ENCODE measurements at places on chromosomes 2 and 18. TPM values are rescaled to one million over a fixed set of nuclear protein-coding genes. Genes with fewer than 3 reads are reported as not detected.

The SERPINB10 gene
- total RNA-seq = not detected

The ACVR1C gene
- 5.2 TPM for total RNA-seq

The SMAD2 gene
- total RNA-seq = 110 TPM

The TSHZ1 gene
- total RNA-seq = 28.2 TPM

The GCG gene
- total RNA-seq = not detected

The GPR39 gene
- not detected for total RNA-seq

DNA sequence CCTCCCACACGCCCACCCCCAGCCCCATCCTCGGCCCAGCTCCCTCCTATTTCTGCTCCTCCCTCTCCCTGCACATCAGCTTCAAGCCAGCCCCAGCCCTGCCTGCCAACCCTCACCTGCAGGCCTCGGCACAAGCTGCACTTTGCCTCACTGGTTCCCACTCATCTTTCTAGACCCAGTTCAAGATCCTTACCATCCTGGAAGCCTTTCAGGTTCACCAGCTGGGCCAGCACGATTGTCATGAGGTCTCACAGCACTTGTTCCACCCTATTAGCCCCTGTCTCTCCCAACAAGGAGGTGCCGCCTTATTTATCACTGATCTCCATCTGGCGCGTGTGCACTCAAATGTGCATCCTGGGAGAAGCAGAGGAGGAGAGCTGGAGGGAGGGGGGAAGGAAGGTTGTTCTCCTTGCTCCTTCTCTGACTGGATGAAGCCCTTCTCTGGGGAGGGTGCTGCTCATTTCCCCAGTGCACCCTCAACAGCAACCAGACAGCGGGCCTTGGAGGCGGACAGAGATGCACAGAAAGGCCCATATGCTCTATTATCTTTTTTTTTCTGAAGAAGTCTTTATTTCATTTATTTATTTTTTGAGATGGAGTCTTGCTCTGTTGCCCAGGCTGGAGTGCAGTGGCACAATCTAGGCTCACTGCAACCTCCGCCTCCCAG is 15.5 kb upstream of the BIN1 start:
- no peaks in the 10 kb centered on the region for H3K27me3 ChIP-seq
- no peak overlapping the region for H3K4me3 ChIP-seq
- H3K27ac ChIP-seq = no peak overlapping the region

- H3K36me3 ChIP-seq = no peaks in the 10 kb centered on the region
- no peaks in the 10 kb centered on the region for H3K27me3 ChIP-seq
- no peak overlapping the region for H3K4me3 ChIP-seq
- H3K4me1 ChIP-seq = no peaks in the 10 kb centered on the region
- DNase-seq = no peak
These were observed 176.0 kb downstream of the ACKR3 start for GRCh38 chr2:236745420-236746210.

GRCh38 chr2:236513956-236514355 is 55.7 kb upstream of the ACKR3 start:
- H3K36me3 ChIP-seq = no peaks in the 10 kb centered on the region
- no peak for DNase-seq
- H3K4me1 ChIP-seq = no peaks in the 10 kb centered on the region
- no peak overlapping the region for H3K27ac ChIP-seq

DNA sequence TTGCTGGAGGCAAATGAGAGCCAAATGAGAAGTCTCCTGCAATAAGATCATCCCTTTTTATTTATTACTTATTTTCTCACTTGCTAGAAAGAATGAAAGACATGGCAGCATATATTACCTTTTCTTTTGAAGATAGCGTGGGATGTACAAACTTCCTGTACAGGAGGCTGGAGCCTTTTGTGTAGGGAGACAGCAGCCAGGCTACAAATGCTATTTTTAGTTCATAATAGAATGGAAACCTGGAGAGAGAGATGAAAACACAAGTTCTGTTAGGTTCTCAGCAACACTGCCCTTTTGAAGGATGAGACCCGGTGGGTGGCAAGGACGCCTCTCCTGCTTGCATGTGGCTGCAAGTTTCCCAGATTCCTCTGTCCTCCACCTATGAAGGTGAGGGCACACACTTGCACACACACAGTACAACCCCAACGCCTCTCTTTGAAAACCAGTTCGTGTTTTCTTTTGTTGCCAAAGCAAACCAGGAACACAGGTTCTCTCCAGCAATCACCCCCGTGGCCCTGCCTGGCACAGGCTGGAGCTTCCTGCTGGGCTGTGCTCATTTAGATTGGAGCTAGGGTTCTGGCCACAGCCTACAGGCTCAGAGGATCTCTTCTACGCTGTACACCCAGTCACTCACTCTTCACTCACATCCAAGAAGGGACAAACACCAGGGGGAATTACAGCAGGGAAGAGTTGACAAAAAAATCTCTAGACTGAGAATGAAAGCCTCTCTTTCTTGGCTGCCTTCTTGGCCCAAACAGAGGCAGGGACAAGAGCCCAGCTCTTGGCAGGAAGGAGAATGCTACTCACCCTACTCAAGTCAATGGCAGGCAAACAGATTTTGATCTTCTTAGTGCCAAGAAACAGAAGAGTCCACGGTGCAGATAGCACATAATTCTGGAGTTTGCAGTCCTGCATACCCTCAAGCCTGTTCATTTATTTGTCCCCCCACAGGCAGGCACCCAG is 55.6 kb downstream of the MRPL35 start:
- no peaks in the 10 kb centered on the region for H3K36me3 ChIP-seq
- peaks cover 8% of the 10 kb centered on the region for H3K27me3 ChIP-seq
- no peak for DNase-seq
- no peak overlapping the region for H3K4me3 ChIP-seq
- no peaks in the 10 kb centered on the region for H3K4me1 ChIP-seq

DNA sequence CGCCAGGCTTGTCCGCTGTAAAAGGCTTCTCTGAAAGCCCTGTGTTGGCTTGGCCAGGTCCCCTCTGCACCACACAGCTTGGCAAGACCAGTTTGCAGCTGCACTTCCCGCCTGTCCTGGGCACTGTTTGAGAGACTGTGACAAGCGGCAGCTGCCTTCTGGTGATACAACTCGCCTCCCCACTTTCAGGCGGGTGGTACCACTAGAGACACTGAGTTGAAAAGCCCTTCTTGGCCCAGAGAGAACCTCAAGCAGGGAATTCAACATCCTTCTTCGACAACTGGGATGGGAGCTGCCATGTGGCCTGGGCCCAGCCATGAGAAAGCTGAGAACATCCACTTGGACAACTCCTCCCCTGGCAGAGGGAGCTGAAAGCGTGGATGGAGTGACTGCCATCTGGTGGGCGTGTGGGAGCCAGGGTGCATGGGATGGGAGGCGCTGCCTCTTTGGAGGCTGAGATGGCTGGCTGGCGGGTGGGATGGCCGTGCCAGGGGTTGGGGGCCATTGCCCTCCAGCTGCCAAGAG is 125.5 kb upstream of the REV1 start:
- H3K4me1 ChIP-seq = no peaks in the 10 kb centered on the region
- no peaks in the 10 kb centered on the region for H3K36me3 ChIP-seq
- no peaks in the 10 kb centered on the region for H3K27me3 ChIP-seq
- no peak for DNase-seq
- H3K27ac ChIP-seq = no peak overlapping the region

DNA sequence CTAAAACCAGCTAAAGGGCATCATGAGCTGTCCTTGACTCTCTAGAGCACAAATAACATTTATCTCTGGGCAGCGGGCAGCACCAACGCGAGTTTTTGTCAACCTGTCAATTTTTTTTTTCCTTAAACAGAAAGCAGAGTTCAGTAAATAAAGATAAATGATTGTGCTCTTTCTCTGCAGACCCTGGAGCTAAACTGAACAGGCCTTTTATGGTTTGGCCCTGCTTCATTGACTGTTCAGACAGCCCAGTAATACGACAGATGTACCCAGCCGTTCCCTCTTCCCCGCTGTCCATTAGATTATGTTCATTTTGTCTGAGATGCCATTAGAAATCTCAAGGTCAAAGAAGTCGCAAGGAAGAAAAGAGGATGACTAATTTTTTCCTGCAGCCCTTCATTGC is 280.5 kb upstream of the PIK3C3 start:
- no peaks in the 10 kb centered on the region for H3K27me3 ChIP-seq
- H3K27ac ChIP-seq = no peak overlapping the region
- no peaks in the 10 kb centered on the region for H3K4me1 ChIP-seq

DNA sequence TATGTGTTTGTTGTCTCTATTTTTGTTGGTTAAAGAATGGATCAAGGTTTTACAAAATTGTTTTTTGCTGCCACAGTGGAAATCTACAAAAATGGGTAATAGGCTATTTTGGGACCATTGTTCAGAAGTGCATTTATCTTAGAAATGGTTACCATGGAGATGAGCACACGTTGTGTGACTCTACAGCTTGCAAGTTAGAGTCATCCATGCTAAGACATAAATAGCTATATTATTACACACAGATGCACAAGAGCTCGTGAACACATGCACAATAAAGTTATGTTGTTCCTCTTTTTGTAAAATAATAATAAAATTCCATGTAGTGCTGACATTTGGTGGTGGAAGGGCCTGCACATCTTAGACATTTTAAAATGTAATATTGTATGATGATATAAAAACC is 15.5 kb upstream of the DUSP19 start:
- H3K4me1 ChIP-seq = no peaks in the 10 kb centered on the region
- no peak overlapping the region for H3K4me3 ChIP-seq

DNA sequence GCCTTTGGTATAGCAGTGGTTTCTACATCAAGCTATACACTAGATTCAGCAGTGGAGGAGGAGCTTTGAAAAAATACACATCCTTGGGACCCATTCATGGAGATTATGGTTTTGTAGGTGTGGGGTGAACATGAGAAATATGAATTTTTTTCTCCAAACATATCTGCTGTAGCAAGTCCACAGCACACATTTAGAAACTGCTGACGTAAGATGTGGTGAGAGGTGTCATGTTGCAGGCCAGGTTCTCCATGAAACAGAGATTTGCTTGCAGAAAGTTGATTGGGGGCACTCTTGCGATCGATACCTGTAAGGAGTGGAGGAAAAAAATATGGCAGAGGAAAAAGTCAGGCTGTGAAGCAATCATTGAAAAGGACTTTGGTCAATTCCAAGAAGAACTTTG is 67.9 kb downstream of the FASTKD2 start:
- no peak overlapping the region for H3K27ac ChIP-seq
- no peak overlapping the region for H3K4me3 ChIP-seq
- DNase-seq = no peak
- H3K4me1 ChIP-seq = no peaks in the 10 kb centered on the region
- H3K27me3 ChIP-seq = no peaks in the 10 kb centered on the region

- DNase-seq = no peak
- no peaks in the 10 kb centered on the region for H3K36me3 ChIP-seq
- H3K27ac ChIP-seq = no peak overlapping the region
- no peaks in the 10 kb centered on the region for H3K4me1 ChIP-seq
These were observed 50.6 kb upstream of the MAPRE2 start for GRCh38 chr18:34990597-34990996.

DNA sequence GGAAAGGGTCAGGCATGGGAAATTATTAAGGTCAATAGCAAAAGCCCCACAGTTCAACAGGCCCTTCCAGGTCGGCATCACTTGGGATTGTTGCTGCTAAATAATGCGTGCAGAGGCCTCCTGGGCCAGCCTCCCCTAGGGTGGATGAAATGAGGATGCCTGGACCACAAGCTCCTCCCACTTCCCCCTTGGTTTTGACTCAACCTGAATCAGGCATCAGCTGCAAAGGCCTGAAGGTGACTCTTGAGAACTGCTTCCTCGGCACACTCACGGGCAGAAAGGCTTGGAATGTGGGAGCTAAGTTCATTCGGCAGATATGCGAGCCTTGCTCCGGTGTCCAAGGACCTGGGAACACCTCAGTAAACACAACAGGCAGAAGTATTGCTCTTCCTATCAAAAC is 69.3 kb downstream of the MBP start:
- H3K4me3 ChIP-seq = no peak overlapping the region
- peak overlapping the region; percentile 96 for H3K27ac ChIP-seq
- peaks cover 38% of the 10 kb centered on the region for H3K36me3 ChIP-seq
- peak; percentile 74 for DNase-seq
- peaks cover 47% of the 10 kb centered on the region for H3K4me1 ChIP-seq

DNA sequence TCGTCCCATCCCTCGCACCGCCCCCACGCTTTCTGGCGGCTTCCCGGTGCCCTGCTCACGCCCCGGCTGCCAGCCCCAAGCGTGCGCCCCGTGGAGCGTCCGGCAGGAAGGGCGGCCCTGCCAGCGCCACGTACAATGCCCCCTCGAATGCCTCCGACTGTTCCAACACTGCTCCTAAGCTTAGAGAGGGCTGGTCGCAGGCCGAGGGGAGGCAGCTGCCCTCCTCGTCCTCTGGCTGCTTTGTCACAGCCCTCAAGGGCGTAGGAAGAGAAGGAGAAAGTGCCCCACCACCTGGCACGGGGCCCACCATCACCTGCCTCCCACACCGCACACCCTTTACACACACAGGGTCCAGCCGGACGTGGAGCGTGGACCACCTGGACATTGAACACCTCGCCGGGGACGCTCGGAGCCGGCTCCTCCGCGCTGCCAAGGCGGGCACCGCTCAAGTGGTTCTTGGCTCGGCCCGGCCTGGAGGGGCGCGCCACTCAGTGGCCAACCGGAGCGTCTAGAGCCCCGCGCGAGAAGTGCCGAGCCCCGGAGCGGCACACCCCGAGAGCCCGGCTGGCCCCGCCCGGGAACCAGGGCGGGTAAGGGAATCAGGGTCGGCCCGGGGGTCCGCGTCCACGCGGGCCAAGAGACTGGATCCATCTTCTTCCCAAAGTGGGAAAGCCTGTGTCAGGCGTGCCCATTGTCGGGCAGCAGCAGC is 830 bp downstream of the DNER start:
- peaks cover 24% of the 10 kb centered on the region for H3K4me1 ChIP-seq
- H3K4me3 ChIP-seq = no peak overlapping the region
- no peak for DNase-seq
- H3K27ac ChIP-seq = no peak overlapping the region

DNA sequence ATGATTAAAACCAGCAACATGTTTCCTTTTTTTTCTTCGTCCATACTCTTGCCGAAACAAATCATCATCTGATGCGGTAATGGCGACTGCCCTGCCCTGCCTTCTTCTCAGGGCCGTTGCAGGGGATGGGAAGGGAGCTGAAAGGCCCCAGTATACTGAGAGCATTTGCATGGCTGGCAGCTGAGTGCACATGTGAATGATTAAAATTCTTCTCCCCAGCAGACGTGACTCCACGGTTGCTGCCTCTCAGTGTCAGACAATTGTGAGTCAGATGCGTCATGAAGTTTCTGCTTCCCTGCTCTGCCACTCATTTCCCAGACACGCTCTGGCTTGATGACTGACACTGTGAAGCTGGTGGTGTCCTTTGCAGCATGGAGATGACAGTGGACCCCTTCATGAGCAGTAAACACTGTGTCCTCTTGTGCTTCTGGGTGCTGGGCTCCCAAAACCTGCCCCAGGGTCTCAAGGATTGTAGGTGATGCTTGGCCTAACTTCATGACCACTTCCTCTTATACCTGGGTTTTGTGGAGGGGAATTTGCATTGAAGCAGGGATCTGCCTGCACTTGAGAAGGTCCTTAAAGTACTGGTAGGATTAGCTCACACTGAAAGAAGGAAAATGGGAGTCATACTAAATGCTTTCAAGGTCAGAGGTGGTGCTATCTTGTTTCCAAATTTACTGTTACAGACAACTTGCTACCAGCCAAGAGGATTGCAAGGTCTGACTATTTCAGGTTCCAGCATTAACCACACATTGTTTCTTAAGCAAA is 222.5 kb upstream of the COPS8 start:
- H3K4me3 ChIP-seq = no peak overlapping the region
- H3K27ac ChIP-seq = no peak overlapping the region
- no peaks in the 10 kb centered on the region for H3K36me3 ChIP-seq
- DNase-seq = no peak

- no peak overlapping the region for H3K27ac ChIP-seq
- H3K27me3 ChIP-seq = no peaks in the 10 kb centered on the region
These were observed 57.7 kb downstream of the GORASP2 start for GRCh38 chr2:170986566-170987258.

- H3K27me3 ChIP-seq = no peaks in the 10 kb centered on the region
- no peak for DNase-seq
- no peak overlapping the region for H3K27ac ChIP-seq
- H3K4me1 ChIP-seq = no peaks in the 10 kb centered on the region
- no peak overlapping the region for H3K4me3 ChIP-seq
- H3K36me3 ChIP-seq = no peaks in the 10 kb centered on the region
These were observed 1247.6 kb upstream of the TMEFF2 start for GRCh38 chr2:193442293-193442692.

Measured in T-cell (primary cell).